ENCODE measurements at places on chromosomes 3 and 15.

GRCh38 chr15:42100021-42100800 lies 5.8 kb upstream of the PLA2G4D start:
- DNase-seq: no peak

GRCh38 chr15:41437448-41437847 lies 20.6 kb downstream of the RTF1 start:
- no peak for DNase-seq

- peak; percentile 95 for DNase-seq
These were observed 6.7 kb upstream of the PSTPIP1 start for GRCh38 chr15:76987896-76988860.

DNA sequence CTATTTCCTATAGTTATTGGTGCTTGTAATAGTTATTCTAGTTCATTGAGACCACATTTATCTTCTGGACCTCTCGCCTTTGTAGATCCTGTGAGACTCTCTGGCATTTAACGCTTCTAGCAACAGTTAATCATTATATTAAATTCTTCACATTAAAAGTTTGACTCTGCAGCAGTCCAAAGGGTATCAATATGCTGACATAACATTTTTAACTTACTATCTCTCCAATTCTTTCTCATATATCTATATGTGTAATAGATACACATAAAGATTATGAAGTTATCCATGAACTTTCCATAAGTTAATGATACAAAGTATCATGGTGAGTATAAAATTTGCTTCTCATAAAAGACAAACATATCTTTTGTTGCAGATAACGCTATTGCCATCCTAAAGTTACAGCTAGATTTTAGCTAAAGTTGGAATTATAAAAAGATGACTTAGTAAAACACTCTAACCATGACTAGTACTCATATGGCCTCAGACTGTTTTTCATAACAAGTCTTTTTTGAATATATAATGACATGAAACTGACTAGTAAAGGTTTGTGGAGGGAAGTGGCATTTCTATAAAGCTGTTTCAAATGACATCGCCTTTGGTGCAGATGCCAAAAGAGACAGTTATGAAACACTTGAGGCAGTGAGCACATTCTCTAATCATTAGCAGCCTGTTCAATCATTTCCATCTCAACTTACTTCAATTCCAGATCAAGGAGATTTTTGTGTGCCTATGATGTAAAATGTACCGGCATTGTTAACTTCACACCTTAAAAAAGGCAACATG lies 379.3 kb upstream of the CBLB start:
- no peak for DNase-seq

- DNase-seq: no peak
These were observed 49.4 kb downstream of the DPH6 start for GRCh38 chr15:35496585-35496984.

GRCh38 chr3:168156479-168156878 lies 60.8 kb upstream of the GOLIM4 start:
- no peak for DNase-seq

DNA sequence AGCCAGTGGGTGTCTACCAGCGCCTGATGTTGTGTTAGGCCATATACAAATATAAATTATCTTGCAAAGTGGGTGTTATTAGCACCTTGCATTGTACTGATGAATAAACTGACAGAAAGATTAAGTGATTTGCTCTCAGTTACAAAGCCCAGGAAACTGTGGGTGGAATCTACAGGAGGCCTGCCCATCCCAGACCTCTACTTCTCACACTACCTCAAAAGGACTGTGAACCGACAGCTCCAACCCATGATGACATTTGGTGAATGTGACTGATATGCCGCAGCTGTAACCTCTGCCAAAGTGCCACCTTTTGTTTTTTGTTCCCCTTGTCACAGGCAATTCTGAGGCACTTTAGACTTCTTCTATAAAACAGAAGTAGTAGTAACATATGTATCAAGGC lies 43.7 kb upstream of the KCNMB2 start:
- DNase-seq: no peak

Data from T-helper 2 cell (primary cell).